ENCODE measurements at places on chromosomes 12 and 14. TPM values are rescaled to one million over a fixed set of nuclear protein-coding genes. Genes with fewer than 3 reads are reported as not detected.

DNA sequence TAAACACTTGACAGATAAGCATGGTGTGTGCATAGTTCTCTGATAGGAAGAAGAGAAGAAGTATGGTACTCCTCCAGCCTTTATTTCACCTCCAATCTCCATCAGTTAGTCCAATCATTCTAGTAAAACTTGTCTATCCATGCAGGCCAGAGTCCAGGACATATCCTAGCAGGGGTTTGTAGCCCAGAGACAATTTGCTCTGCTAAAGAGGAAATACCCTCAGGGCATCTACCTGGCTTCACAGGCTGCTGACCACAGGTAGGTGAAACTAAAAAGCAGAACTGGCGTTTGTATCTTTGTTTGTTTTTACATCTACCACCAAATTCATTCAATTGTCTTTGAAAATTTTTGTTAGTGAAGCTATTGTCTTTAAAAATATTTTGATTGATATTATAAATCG lies 717.6 kb downstream of the FSCB start:
- no peak for DNase-seq

The INSM2 gene
- total RNA-seq, result not detected

GRCh38 chr12:32255588-32255987 lies 143.8 kb upstream of the FGD4 start:
- DNase-seq, result no peak

The SPRING1 gene
- 15.9 TPM for total RNA-seq

- no peak for DNase-seq
Observed at GRCh38 chr14:73712071-73712506, 2.1 kb downstream of the PNMA1 start.

GRCh38 chr14:94543449-94544124 lies 17.7 kb upstream of the SERPINA4 start:
- DNase-seq, result no peak

The SLC7A7 gene
- 13.9 TPM for total RNA-seq

The ARHGDIB gene
- total RNA-seq, result 15.1 TPM

GRCh38 chr12:6647083-6647604 lies at the start of gene ACRBP:
TSS of gene ACRBP (minus strand) at chr12:6647432. CDS start at chr12:6647366, 66 bp downstream.
- no peak for DNase-seq

DNA sequence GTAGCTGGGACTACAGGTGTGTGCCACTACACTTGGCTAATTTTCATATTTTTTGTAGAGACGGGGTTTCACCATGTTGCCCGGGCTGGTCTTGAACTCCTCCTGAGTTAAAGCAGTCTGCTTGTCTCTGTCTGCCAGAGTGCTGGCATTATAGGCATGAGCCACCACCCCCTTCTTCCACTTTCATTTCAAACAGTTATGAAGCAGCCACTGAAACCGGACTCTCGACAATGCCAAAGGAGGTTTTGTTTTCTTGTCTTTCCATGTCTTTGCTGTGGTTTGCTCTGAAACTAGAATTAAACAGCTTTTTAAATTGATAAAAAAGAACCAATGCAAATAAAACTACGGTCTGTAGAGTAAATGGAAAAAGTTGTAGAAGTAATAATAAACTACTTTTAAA lies 30.4 kb downstream of the RAP1B start:
- peak; percentile 14 for DNase-seq

The ARHGEF40 gene
- 11.2 TPM for total RNA-seq

GRCh38 chr12:16241346-16241745 lies 36.1 kb downstream of the SLC15A5 start:
- DNase-seq, result no peak

The TAS2R7 gene
- total RNA-seq, result not detected

GRCh38 chr14:102472791-102473150 lies 36.8 kb downstream of the ANKRD9 start:
- DNase-seq, result no peak

The CLEC12A gene
- total RNA-seq, result not detected

- no peak for DNase-seq
Observed at GRCh38 chr14:94612174-94612573, at the start of gene SERPINA3. TSS of gene SERPINA3 (plus strand) at chr14:94612391. CDS start at chr14:94614442, 2,051 bp downstream.

The POTEM gene
- total RNA-seq, result not detected

GRCh38 chr14:22977684-22978486 lies 4.5 kb downstream of the AJUBA start:
- DNase-seq, result peak; percentile 81

GRCh38 chr14:22221508-22221907 lies 367.5 kb downstream of the DAD1 start:
- DNase-seq, result peak; percentile 17

The TMEM119 gene
- total RNA-seq, result 1.9 TPM

The RPL10L gene
- total RNA-seq, result not detected

DNA sequence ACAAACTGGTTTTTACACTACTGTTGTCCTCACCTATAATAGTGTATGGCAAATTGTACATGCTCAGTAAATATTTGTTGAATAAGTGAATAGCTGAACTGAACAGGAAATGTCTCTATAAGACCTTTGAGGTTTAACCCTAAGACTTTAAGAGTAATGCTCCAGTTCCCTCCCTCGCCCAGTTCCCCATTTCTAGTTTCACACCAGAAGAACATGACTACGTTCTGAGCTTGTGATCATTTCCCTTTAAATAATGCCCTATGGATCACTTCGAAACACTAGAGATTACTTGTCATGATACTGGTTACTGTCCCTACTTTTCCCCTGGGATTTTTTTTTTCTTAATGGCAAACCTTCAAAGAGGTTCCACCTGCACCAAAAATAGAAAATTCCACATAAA lies 69.3 kb downstream of the PRKD1 start:
- DNase-seq, result no peak

The GNG2 gene
- 32.3 TPM for total RNA-seq

The TMCC3 gene
- total RNA-seq, result 0.43 TPM

All from H4 (cell line).